ENCODE measurements at places on chromosomes 13 and 19. TPM values are rescaled to one million over a fixed set of nuclear protein-coding genes. Genes with fewer than 3 reads are reported as not detected.

DNA sequence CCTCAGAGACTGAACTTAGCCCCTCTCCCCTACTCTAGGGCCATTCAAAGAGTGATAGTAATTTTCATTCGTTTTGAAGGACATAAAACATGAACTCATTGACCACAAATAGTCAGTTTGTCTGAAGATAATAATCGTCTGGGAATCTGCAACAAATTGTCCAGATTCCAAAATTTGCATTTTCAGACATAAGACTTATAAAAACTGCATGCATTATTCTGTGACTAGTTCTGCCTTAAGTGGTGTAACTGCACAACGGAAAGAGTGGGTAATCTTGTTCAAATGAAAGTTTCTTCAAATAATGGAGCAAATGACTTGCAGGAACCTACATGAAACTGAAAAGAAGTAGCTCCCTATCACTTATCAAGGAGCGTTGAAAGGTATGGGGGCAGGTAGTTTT, 8.4 kb downstream of the CSNK1A1L start:
- DNase-seq: no peak

The TBCB gene
- total RNA-seq: 138 TPM

GRCh38 chr19:42366673-42367072, 23.4 kb downstream of the CNFN start:
- no peak for DNase-seq

The B3GNT8 gene
- 4.4 TPM for total RNA-seq

DNA sequence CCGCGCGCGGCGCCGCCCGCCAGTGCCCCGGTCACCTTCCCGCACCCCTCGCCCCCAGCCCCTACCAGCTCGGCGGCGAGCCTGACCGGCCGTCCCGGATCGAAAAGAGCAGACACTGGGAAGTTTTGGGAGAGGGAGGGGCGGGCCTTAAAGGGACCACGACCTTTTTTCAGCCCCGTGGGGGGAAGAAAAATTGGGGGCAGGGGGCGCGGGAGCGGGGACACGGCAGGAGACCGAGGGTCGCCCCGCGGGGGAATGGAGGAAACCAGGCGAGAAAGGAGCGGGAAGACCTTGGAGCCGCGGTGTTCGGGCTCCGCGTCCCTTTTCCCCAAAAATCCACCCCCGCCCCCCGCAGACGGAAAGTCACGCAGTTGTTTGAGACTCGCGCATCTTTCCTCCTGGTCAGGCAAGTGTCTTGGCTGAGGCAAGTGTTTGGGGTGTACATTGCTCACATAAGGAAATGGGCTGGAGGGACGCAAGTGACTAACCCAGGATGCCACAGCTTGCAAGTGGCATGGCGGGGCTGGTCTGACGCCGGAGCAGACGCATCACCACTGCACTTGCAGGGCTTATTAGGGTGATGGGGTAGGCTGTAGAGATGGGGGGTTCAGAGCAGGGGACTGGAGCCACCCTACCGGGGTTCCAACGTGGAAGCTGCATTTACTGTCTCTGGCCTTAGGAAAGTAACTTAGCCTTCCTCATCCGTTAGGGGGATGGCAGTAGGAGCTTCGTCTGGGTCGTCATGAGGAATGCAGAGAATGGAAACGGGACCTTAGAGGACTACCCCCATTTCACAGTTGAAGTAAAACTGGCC, 2.7 kb upstream of the HNRNPL start:
- DNase-seq: peak; percentile 43

DNA sequence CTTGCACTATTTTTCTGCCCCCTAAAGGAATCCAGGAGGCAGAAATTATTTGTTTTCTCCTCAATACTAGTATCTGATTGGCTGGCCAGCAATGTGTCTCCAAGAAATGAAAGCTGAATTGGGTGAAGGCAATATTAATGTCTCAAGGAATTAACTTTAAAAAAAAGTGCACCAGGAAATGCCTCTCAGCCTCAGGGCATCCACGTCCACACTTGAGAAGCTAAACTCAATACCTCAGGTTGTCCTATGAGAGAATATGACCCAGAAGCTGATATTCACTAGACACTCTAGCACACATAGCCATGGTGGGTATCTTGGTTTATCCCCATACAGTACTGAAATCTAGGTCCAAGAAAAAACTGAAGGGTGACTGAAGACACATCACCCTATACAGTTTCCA, 2.1 kb downstream of the ZNF91 start:
- no peak for DNase-seq

The CYP2A6 gene
- not detected for total RNA-seq

DNA sequence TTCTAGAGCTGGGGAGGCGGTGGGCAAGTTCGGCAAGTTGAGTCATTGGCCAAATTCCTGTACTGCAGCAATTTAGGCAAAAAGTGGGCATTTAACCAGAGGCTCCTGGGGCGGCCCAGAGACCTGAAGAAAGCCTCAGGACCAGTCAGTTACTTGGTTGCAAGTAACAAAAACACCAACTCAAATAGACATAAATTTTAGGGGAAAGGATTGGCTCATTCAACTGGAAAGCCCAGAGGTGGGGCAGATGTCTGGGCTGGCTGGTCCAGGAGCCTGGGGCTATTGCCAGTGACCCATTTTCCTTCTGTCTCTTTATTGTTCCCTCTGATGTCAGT, 97.1 kb downstream of the SIPA1L3 start:
- DNase-seq: no peak

The CLIP3 gene
- 16.2 TPM for total RNA-seq

The KLK15 gene
- not detected for total RNA-seq

DNA sequence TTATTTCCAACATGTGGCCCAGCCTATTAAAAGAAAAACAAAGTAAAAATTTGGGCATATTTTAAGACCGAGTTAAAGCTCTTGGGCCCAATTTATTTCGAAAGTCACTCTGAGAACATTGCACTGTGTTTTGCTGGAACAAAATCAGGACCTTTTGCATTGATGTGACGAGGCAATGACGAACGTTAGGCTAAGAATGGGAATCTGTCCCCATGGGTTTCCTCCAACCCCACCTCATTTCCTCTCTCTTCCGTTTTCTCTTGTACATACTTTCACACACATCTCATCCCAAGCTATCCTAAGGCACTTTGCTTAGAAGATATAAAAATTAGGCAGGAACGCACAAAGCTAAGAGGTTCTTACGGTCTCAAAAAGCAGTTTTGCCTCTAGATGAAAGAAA, 22.1 kb downstream of the EDNRB start:
- no peak for DNase-seq

DNA sequence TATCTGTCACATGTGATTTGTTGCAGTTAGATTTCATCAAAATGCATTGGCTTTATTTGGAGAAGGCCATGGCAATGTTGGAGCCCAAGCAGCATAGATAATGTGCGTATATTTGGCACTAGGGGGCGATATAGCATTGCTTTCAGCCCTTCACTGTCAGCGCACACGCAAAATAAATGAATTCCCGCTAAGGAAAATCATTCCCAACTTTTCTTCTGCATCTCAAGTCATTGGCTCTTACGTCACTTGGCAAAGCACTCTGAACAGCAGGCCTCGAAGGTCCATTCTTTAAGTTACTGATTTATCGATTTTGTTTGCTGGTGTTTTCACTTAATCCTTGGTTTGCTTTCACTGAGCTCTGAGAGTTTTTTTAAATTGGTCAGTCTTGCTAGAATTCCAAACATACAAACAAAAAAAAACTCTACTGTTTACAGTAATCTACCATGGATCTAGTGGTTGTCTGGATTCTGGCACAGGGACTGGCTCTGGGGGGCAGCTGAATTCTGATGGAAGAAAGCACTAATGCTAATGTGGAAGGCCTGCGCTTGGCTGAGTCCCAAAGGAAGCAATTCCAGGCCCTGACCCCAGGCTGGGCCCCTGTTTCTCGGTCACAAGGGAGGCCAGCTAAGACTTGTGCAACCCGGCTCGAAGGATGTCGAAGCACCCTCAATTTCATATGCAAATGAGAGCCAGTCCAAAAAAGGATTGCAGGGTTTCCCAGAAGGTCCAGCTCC, 97.7 kb upstream of the IPO5 start:
- DNase-seq: peak; percentile 10

The ZNF761 gene
- 65.9 TPM for total RNA-seq

DNA sequence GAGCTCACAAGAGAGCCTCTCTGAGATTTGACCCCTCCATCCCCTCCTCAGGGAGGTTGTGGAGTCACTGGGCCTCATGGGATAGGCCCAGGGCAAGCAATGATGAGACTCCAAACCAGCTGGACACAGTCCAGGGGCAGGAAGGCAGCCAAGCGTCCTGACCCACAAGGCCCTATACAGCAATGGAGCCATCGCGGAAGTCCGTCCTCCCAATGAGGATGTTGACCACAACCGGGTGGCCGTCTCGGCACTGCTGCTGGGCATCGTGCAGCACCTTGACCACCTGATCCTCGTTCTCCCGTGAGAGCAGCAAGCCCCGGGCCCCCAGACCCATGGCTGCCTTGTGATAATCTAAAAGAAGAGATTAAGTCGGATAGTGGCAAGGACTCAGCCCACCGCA, 7.9 kb downstream of the SYDE1 start:
- no peak for DNase-seq

The FXYD3 gene
- 14.2 TPM for total RNA-seq

- DNase-seq: no peak
Measured at GRCh38 chr13:41658057-41658661, 200.8 kb downstream of the RGCC start.

DNA sequence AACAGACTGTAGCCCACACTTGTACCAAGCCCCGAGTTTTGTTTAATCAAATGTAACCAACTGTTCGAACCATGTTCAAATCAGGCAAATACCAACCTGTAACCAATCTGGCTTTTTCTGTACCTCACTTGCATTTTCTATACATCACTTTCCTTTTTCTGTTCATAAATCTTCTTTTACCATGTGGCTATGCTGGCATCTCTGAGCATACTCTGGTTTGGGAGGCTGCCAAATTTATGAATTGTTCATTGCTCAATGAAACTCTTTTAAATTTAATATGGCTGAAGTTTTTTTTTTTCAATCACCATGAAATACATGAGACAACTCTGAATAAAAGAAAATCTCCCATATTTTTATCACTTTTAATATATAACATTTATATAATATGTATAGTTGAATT, 256.1 kb downstream of the SLITRK6 start:
- DNase-seq: no peak

DNA sequence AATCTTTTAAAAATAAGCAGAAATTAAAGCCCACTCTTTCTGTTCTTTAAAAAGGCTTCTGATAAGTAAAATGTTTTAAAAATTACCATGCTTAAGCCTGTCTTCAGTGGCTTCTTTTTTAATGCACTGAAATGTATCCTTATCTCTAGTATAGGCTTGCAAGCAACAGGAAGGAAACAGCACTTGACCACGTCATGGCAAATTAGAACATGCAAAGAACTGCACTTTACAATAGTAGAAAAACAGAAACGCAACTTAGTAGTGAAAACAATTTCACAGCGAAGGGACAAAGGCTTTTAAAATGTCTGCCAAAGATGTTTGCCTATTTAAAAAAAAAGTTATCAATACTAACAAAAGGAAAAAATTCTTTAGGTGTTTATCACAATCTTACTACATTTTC, 36.3 kb downstream of the ELF1 start:
- no peak for DNase-seq

- no peak for DNase-seq
Measured at GRCh38 chr13:76929320-76929719, 19.0 kb upstream of the ACOD1 start.

DNA sequence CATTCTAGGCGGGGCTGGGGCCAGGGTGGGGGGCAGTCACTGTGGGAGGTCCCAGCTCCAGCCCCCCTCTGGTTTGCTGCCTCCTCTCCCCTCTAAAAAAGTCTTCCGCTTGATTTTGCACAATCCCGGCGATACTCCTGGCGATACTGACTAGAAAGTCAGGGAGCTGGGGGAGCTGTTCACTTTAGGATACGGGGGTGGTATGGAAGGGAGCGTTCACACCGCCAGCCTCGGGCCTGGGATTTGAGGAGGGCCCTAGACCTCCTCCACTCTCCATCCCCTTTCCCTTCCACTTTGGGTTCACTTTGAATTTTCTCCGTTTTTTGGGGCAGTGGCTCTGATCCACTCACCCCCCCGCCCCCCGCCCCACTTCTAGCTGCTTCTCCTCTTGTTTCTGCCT, 35.0 kb downstream of the KEAP1 start:
- no peak for DNase-seq

The NFIX gene
- 0.46 TPM for total RNA-seq

DNA sequence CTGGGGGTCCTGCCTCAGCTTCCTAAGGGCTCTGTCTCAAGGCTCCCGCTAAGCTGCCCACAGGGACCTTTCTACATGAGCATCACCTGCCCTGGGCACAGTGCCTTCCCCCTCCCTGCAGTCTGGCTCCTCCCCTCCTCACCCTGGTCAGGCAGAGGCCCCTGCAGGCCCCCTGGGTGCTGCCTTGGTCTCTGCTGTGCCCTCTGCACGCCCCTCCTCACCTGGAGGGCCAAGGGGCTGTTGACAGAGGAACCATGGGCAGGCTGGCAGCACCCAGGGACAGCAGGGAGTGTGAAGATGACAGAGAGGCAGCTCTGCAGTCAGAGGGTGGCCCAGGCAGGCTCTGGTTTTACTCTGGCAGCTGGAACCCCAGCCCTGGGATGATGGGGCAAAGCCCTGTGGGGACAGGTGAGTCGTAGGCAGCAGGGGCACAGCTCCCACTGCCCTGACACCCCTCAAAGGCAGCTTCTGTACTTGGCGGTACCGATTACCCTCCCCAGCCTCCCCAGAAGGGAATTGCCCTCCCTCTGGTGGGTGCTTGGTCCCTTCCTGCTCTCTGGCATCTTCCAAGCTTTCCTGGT, 43.1 kb downstream of the SUGP2 start:
- DNase-seq: no peak

Measured in progenitor cell of endocrine pancreas (in vitro differentiated cells).